OCI-LY7 (cell line): ENCODE measurements at places on chromosomes 7 and 10. TPM values are rescaled to one million over a fixed set of nuclear protein-coding genes. Genes with fewer than 3 reads are reported as not detected.

The EBF3 gene
- not detected in 2 replicates for total RNA-seq

The PIP gene
- total RNA-seq = not detected in 2 replicates

The SLC4A2 gene
- total RNA-seq = 81.4 and 86.0 TPM in 2 replicates

The ADCYAP1R1 gene
- total RNA-seq = not detected in 2 replicates

The MRLN gene
- total RNA-seq = not detected in 2 replicates

The NCAPG2 gene
- 111 and 122 TPM in 2 replicates for total RNA-seq

The AP4M1 gene
- 29.3 and 33.8 TPM in 2 replicates for total RNA-seq

The SLC16A12 gene
- not detected in 2 replicates for total RNA-seq

The GLI3 gene
- not detected in 2 replicates for total RNA-seq

The NUTM2A gene
- total RNA-seq = 0.97 and 1.1 TPM in 2 replicates

The CARD11 gene
- 62.8 and 63.5 TPM in 2 replicates for total RNA-seq

The CYP2C9 gene
- not detected in 2 replicates for total RNA-seq
